ENCODE measurements at places on chromosomes 5 and 9. TPM values are rescaled to one million over a fixed set of nuclear protein-coding genes. Genes with fewer than 3 reads are reported as not detected.

OR1J2 gene
- total RNA-seq = not detected

DNA sequence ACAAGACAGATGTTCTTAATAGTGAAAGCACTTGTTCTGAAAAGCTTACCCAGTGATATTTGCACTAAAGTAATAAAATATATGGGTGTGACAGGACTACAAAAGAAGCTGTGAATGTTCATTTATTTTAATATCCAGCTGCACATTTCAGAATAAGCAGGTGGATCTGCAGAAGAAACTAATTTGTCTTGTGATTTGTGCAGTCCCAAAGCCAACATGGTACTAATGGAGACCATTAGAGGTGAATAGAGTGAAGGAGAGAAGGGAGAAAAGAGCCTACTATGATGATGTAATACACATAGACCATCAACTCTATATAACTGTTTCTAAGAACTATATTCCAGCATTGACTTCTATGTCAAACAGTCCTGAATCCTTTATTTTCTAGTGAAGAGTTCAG lies 362.8 kb downstream of the ISL1 start:
- no peaks in the 10 kb centered on the region for H3K4me1 ChIP-seq
- no peak for DNase-seq
- no peak overlapping the region for H3K4me3 ChIP-seq
- no peaks in the 10 kb centered on the region for H3K27me3 ChIP-seq
- no peaks in the 10 kb centered on the region for H3K36me3 ChIP-seq

DNA sequence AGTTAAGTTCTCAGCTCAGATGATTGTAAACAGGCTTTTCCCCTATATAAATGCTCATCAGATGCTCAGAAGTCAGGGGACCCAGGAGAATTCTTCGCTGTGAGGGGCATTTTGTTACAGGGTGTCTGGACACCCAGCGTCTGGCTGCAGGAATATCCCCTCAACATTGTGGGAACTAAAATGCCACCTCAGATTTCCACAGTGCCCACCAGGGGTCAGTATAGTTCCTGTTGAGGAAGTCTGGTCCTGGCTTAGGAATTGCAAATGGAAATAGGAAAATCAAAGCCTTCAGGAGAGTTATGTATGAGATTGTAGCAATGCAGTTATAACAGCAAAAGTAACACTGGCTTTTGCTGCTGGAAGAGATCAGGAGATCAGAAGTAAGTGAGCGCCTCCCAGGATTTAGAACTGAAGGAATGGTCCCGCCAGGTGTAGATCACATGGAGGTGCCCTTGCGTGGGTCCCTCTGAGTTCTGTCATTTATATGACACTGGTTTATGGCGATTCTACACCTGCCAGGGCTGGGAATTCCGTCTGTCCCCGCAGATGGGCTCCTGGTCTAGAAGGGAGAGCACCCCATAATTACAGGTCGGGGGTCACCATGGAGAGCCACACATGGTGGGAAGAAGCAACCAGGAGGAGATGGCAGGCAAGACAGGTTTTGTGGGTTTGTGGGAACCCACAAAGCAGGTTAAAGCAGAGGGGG lies 47.1 kb upstream of the CTSL start:
- no peak overlapping the region for H3K4me3 ChIP-seq
- peaks cover 6% of the 10 kb centered on the region for H3K36me3 ChIP-seq
- no peak overlapping the region for H3K27ac ChIP-seq
- DNase-seq = no peak
- H3K27me3 ChIP-seq = no peaks in the 10 kb centered on the region
- no peaks in the 10 kb centered on the region for H3K4me1 ChIP-seq

GRCh38 chr5:23289162-23289561 lies 218.2 kb upstream of the PRDM9 start:
- no peak overlapping the region for H3K27ac ChIP-seq
- no peaks in the 10 kb centered on the region for H3K4me1 ChIP-seq
- no peak for DNase-seq

SETX gene
- 28.8 TPM for total RNA-seq

- no peak for DNase-seq
- peaks cover 42% of the 10 kb centered on the region for H3K36me3 ChIP-seq
- no peak overlapping the region for H3K27ac ChIP-seq
- no peak overlapping the region for H3K4me3 ChIP-seq
- H3K27me3 ChIP-seq = no peaks in the 10 kb centered on the region
Measured at GRCh38 chr9:71706176-71706575, 62.1 kb downstream of the CEMIP2 start.

DNA sequence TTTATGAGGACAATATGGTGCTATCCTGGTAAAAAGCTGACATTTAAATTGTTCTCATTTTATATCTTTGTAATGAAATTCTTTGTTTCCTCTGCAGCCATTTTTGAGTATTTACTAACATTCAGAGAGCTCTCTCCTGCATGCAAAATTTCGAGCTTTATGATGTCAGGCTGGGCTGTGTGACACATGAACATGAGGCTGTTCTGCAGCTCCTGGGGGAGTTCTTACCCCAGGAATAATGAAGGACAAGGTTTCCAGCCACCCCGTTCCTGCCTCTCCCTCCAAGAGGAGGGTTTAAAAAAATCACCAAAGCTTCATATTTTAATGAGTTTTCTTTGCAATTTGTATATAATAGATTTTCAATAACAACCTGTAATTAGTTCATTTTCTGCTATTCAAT lies 252.4 kb downstream of the HSPA4 start:
- no peak overlapping the region for H3K4me3 ChIP-seq
- H3K4me1 ChIP-seq = no peaks in the 10 kb centered on the region
- no peaks in the 10 kb centered on the region for H3K36me3 ChIP-seq
- peaks cover 5% of the 10 kb centered on the region for H3K27me3 ChIP-seq
- no peak for DNase-seq

ORM2 gene
- 9.5 TPM for total RNA-seq

GSN gene
- 681 TPM for total RNA-seq

Measured in suprapubic skin (tissue), 4 donors.